HS-5 (cell line): ENCODE measurements at places on chromosomes 4 and X.

GRCh38 chrX:108537005-108537404 lies 97.4 kb downstream of the COL4A5 start:
- DNase-seq, result peak; percentile 1

DNA sequence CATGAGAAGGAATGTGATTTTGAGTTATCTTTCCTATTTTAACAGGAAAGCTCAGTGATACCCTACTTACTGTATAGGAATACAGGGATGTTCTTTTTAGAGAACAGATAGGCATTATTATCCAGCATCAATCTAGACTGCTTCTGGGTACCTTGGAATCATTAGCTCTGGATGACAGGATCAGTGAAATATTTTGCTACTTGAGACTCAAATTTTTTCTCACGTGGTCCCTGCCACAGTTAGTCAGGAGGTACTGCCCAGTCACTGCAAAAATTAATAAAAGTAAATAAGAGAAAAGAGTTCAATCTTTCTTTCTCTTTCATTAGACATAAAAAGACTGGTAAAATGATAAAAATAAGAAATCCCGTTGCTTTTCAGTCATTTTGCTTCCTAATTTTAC lies 5.5 kb downstream of the ZNF827 start:
- no peak for DNase-seq

DNA sequence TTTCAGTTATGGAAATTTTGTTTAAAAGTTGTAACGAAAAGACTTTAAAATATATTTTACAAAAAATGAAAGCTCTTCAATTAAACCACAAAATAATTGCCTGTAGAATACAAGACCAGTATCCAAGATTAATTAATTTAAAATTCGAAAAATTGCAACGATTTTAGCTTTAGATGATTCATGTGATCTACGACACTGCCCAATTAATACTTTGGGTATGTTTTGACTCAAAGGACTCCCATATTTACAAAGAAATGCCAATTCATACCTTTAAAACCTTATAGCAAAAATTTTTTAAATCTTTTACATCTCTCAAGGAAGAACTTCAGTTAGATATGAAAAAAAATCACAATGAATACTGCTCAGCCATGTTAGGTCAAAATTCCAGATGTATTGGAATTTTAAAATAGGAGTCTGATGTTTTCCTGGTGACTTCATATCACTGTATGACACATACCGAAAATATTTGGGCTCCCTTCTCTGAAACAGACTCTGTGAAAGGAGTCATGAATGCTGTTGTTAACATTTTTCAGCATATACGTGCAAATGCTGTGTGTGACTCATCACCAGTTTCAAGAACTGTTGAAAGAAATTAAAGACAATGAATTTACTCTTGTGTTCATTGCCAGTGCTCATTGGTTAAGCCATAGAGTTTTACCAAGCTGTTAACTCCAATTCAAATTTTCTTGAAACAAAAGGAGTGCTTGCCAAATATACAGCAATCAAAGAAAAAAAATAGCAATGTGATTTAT lies 13.8 kb upstream of the SMS start:
- peak; percentile 91 for DNase-seq

DNA sequence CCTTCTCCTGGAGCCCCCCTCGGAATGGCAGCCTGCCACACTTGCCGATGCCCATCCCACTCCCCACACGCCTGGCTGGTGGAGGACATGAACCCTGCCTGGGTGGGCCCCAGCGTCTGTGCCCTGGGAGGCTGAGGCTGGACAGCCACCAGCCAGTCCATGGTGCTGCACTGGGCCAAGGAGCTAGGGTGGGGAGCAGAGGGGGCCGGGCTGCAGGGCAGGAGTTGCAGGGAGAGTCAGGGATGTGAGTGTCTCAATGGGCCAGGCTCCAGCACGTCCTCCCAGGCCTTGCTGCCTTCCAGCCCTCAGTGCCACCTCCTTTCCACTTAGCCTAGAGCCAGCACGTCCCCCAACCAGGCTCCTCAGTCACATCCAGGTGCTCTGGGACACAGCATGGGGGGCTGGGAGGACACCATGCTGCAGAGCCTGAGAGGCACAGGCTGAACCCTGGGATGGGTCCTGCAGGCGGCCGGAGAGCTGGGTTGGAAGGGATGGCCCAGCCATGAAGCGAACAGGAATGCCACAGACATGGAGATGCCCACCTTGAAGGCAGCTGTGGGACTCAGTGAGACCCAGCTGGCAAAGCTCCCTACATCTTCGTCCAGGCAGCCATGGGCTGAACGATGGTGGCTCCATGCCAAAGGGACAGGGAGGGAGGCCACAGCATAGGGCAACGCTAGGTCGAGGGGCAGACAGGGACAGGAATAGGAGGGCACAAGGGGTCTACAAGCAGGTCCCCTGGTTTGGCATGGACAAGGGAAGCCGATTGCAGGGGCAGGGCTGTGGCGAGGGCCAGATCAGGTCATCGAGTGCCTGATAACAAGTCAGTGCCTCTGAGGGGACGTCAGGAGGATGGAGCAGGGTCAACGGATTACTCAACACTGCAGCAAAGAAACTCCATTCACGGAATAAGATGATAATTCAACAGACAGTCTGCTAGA lies 30.1 kb upstream of the MXD4 start:
- DNase-seq, result no peak

DNA sequence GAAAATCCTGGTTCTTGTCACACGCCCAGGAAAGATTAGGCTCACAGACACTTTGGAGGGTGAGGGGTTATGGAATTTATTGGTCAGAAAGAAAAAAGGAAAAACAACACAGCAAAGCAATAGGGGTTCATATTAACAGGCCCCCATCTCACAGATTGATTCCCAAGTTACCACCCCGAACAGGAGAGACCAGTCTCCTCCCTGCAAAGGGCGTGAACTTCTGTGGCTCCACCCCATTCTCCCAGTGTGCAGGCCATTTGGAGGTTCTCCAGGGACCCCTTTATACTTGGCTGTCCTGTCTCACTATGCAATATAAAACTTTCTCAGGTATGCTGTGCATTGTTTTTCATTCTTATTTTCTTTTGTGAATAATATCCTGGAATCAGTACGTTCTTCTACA lies 7.4 kb downstream of the FGF2 start:
- no peak for DNase-seq

DNA sequence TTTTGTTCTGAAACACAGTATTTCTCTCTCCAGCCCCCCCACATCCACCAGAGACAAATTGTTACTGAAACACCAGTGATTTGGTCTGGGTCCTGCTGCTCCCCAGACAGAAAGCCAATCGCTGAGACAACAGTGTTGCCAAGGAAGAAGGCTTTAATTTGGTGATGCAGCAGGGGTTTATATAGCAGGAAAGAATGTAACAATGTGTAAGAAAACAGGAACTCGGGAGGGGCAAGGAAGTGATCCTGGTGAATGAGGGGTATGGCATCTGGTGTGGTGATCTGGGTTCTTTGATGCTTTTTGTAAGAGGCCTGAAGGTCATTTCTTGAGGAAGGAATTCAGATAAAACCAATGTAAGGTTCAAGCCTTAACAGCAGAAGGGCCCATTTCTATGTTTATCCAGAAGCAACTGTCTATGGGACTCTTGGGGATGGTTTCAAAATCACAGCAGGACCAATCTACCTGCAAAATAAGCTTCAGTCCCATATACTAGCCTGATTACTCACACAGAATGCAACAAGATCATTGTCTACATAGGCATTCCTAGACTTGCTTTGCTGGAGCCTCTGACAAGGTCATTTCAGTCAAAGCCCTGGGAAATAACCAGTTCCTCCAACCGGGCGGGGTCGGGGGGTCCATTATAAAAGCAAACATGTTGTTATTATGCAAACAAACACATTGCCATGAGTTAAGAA lies 445.2 kb upstream of the ZFP42 start:
- peak; percentile 44 for DNase-seq

DNA sequence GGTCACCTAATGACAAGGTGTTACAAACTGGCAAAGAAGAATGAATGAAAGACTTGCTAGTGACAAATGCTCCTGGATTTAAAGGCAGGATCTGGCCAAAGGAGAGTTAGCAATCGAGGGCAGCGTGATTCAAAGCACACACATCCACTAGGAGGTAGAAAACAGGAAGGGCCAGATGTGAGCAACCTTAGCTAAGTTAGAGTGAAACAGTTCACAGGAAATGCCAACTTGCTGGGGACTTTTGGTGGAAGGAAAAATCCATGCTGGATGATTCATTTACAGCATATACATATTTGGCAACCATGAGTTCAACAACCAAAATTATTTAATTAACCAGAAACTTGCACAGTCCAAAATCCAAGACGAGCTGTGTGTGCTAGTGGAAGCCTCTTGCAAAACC lies 276.9 kb downstream of the PTTG2 start:
- DNase-seq, result peak; percentile 87

DNA sequence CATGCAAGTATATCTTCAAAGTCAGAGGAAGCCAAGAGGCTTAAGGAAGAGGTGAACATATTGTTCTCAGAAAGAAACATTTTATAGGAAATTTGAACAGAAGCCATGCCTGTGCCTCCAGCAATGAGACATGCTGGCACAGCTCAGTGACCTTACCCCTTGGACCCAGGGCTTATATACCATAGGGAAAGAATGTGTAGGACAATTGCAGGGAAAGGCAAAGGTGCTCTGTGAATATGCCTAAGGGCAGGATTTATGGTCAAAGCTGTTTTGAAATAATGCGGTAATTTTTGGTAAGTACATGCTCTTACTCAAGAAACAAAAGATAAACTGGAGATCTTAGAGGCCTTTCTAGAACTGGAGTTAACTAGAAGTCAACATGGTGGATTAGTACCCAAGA lies 568.8 kb downstream of the GRID2 start:
- no peak for DNase-seq

DNA sequence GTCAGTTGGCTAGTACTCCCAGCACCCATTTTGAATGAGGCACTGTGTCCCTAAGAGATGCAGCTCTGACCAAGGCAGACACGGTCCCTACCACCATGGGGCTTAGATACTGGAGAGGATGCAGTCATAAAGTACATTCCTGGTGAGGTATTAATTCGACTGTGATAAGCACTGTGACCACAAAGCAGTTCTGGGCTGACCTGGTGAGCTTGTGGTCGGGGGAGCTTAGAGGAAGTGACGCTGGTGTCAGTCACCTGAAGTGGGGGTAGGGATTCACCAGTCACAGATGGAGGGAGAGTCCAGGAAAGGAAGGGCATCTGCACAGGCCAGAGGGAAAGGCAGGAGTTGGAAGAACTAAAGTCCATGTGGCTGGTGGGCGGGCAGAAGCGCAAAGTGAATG lies 15.8 kb upstream of the CLTRN start:
- no peak for DNase-seq

- no peak for DNase-seq
These were observed 37.1 kb downstream of the CHIC2 start for GRCh38 chr4:54027311-54027710.

- DNase-seq, result no peak
These were observed 189.7 kb upstream of the SLIT2 start for GRCh38 chr4:20062054-20062453.

DNA sequence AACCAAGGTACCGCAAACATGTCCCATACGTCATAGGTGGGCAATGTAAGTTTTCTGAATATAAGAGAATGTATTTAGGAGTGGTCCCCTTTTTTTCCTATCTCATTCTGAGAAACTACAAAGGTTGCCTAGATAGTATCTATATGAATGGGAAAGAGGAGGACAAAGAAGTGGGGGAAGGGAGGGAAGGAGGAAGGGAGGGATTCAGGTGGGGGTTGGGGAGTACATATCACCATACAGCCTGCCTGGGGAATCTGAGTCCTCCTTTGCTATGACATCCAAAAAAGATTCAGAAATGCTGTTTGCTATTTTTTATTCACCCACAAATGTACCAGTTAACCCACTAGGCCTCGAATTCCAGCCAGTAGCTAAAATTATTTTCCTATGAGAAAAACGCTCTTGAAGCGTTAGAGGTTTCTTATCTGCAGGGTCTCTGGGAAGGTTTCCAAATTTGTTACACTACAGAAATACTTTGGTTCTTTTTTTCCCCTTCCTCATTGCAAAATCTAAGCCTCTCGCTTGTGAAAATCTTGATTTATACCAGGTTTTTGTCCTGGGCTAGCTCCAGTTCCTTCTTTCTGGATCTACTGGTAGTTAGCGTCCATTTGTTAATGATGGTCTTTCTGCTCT lies 212.9 kb downstream of the NSUN7 start:
- no peak for DNase-seq

- peak; percentile 55 for DNase-seq
These were observed 163.1 kb upstream of the PLAC1 start for GRCh38 chrX:134821370-134821769.

DNA sequence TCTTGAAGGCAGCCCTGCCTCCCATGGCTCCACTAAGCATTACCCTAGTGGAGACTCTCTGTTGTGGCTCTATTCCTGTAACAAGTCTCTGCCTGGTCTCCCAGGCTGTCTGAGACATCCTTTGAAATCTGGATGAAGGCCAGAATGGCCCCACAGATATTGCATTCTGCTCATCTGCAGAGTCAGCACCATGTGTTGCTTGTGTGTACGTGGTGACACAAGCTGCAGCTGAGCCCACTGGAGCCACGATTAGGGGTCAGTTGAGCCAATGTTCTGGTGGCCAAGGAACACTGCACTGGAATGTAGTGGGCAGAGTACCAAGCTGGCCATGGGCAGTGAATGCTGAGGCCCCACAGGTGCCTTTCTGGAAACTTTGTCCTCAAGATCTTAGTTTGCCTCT lies 29.2 kb downstream of the GRID2 start:
- DNase-seq, result no peak

DNA sequence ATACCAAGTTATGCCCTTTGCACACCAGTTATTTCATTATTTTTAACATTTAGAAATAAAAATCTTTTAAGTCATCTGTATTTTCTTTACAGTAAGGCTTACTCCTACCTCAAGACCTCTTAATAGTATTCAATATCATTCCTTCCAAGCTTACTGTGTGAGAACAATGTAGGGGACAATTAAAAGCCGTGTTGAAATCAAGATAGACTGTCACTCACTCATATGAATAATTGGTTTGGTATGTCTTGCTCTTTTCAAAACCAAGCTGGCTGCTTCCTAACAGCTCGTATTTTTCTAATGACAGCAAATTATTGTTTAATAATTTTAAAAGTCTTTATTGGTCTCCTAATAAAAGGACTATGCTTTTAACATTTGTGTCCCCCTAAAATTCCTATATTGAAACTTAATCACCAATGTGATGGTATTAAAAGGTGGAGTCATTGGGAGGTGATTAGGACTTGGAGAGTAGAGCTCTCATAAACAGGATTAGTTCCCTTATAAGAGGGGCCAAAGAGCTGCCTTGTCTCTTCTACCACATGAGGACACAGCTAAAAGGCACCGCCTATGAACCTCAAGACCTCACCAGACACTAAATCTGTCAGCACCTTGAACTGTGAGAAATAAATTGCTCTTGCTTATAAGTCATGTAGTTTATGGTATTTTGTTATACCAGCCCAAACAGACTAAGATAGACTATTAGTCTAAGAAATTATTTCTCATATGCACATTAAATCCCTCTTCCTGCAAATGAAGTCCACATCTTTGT lies 4.1 kb downstream of the ABCB7 start:
- no peak for DNase-seq
